ENCODE measurements at places on chromosomes 3 and 15. TPM values are rescaled to one million over a fixed set of nuclear protein-coding genes. Genes with fewer than 3 reads are reported as not detected.

- peak; percentile 91 for DNase-seq
Measured at GRCh38 chr15:72859017-72859756, 75.6 kb upstream of the ADPGK start.

CHRNB4 gene
- total RNA-seq, result 0.74 TPM

FANCD2OS gene
- not detected for total RNA-seq

DNA sequence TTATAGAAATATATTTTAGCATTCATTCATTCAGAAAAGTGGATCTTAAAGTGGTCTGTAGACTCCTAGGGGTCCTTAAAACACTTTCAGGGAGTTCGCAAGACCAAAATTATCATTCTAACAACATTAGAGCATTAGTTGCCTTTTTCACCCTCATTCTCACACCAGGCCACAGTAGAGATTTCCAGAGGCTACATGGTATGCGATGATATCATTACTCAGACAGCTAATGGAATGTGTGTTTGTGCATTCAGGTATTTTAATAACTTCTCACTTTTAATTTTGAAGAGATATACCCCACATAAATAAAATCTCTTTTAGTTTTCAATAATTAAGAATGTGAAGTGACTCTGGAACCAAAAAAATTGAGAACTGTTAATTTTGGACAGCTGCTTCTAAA is 206.9 kb downstream of the NSUN3 start:
- no peak for DNase-seq

- DNase-seq, result no peak
Measured at GRCh38 chr3:14561051-14561960, 21.2 kb upstream of the GRIP2 start.

GRCh38 chr15:33753012-33753411 is 215.3 kb upstream of the CHRM5 start:
- no peak for DNase-seq

DNA sequence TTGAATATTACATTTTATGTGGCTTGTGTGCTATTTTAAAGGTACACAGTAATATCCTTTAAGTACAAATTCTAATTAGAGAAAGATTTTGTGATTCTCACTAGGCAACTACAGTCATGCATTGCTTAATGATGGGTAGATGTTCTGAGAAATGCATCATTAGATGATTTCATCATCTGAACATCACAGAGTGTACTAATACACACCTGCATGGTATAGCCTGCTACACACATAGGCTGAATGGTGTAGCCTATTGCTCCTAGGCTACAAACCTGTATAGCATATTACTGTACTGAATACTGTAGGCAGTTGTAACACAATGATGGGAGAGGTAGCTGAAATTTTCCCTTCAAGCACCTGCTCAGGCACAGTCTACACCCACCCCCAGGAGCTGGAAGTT is 217.4 kb upstream of the EOMES start:
- DNase-seq, result no peak

GRCh38 chr15:40928821-40929659 is at the start of gene DLL4:
DLL4 (plus strand) TSS chr15:40929340; CDS start chr15:40929669, 329 bp downstream.
- DNase-seq, result no peak

DNA sequence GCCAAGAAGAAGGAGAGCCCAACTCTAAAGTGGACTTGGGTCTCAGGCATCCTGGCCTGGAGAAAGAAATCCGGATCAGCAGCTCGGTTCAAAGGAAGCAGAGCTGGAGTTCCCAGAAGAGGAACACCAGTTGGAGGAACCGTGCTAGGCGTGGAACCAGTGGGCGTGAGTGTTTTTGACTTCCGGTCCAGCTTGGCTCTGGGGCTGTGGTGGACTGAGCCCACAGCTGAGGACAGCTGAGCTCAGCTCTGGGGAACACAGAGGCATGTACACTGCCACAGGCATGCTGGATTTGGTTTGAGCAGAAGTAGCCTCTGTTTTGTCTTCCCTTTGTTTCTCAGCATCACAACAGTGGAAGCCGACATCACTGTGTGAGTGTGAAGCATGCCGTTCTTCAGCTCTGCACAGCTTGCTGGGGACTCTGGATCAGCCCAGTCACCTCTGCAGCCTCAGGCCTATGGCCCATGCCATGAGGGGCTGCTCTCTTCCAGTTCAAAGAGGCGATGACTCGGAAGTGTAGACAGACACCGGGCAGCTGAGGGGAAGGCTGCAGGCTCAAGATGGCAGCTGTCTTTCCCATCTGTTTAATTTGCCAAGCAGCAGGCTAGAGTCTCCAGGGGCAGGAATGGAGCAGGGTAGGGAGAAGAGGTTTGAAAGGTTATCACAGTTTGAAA is 185.8 kb upstream of the UBE3A start:
- DNase-seq, result no peak

CDHR4 gene
- total RNA-seq, result not detected

KY gene
- 3.7 TPM for total RNA-seq

- no peak for DNase-seq
Measured at GRCh38 chr3:123559040-123559861, 25.6 kb downstream of the HACD2 start.

DNA sequence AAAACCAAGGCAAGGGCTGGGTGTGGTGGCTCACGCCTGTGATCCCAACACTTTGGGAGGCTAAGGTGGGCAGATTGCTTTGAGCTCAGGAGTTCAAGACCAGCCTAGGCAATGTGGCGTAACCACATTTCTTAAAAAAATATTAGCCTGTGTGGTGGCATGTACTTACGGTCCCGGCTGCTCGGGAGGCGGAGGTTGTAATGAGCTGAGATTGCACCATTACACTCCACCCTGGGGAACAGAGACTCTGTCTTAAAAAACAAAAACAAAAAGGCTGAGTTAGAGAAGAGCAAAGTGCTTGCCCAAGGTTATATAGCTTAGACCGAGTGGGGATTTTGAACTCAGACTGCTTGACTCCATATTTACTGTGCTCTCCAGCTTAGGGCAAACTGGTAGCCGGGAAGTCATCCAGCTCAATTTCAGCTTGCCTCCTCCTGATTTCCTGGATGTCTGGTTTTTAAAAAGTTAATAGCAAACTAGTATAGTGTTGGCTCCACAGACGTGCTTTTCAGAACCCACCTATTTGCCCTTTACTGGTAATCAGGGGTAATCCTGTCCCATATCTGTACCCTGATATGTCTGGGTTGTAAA is 138.9 kb downstream of the CACNA1D start:
- DNase-seq, result no peak

Measured in vagina (tissue), 2 donors.